Panc1 (cell line): ENCODE measurements at places on chromosomes 5 and 9.

GRCh38 chr5:91690921-91691320 is 307.8 kb upstream of the ARRDC3 start:
- DNase-seq: no peak

DNA sequence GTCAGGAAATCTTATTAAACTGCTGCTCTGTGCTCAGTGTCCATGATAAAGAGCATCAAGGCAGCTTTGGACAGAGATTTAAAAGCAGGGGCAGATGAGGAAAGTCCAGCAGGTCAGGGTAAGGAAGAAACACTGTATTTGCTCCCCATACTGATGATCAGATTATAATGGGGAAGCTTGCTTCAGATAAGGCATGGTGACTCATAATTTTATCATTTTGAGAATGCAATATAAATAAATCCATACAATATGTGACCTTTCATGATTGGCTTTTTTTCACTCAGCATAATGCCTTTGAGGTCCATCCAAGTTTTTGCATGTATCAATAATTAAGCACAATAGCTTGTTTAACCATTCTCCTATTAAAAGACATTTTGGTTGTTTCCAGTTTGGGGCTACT is 48.1 kb upstream of the LHFPL2 start:
- DNase-seq: no peak

GRCh38 chr9:91775708-91776028 is 174.4 kb downstream of the ROR2 start:
- DNase-seq: no peak

DNA sequence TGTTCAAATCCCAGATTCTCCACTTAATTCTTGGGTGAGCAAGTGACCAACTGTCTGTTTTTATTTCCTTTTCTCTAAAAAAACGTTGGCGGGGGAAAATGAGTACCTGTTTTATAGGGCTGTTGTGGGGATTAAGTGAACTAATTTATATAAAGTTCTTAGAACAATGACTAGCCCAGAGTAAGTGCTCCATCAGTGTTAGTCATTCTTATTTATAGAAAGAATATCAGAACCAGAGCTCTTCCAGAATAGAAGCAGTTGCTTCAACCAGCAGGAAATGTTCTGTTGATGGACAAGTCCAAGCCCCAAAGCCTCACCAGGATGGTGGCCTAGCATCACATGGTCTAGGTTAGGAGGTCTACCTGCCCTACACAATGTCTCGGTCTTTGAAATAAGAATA is 379.2 kb downstream of the ACTL7B start:
- no peak for DNase-seq

- DNase-seq: no peak
Observed at GRCh38 chr5:10567781-10568321, 4.0 kb downstream of the ANKRD33B start.

DNA sequence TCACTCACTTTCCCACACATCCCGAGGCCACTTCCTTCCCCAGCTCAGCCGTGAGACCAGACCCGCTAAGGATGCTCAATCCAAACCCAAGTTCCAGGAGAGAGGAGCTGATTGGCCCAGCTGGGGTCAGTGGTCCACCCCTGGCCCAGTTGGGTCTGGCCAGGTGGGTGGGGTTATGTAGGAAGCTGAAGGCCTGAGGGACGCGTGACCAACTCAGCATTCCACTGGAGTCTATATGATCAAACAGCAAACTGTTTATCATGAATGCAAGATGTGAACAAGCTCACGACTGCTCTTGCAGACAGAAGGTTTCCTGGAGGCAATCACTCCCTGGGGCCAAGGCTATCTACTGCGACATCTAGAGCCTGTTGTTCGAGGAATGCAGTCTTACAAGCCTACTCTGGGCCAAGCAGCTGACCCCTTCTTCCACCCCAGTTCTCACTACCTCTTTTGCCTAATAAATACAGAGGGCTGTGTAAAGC is 4.9 kb upstream of the RAPGEF1 start:
- DNase-seq: no peak

GRCh38 chr5:133408322-133408721 is 204.0 kb downstream of the FSTL4 start:
- DNase-seq: no peak

- DNase-seq: no peak
Observed at GRCh38 chr5:113524927-113525326, 11.4 kb downstream of the YTHDC2 start.

DNA sequence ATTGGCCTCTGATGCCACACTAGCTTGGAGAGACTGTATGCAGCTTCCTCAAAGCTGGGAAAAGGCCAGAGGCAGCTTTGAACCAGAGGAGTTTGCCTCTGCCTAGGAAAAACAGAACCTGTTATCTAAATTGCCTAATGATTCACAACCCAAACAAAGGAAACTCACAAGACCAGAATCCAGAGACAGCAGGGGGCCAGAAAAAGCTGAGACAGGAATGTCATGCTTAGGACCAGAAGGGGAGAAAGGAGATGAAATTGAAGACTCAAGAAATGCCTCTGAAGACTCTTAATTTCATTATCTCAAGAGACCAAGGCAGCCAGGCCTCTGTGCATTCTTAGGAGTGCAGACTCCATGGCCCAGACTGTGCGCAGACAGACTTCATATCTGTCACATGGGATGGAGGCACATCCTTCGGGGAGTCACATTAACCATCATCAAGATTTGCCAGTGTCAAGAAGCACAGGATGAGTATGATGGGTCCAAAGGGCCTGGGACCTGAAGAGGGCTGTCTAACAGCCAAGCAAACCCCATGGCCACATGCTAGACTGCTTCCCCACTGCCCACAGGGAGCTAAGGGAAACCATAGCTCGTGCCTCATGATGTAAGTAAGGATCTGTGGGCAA is 57.3 kb downstream of the ARSB start:
- DNase-seq: peak; percentile 17

DNA sequence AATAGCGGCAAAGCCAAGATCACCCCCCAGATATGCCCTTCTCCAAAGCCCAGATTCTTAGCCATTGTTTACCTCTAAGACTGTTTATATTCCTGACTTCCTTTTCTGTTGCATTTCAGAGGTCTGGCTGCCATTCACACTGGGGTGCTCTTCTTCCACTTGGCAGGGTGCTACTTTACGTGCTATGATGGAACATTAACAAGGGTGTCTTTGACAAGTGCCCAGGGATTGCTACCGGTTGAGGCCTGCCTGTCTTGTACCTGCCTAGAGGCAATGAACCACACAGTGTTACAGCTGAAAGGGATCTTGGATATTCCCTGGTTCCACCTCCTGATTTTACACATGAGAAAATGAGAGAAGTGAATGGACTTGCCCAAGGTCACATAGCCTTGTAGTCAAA is 352.1 kb upstream of the KIF2A start:
- DNase-seq: no peak

DNA sequence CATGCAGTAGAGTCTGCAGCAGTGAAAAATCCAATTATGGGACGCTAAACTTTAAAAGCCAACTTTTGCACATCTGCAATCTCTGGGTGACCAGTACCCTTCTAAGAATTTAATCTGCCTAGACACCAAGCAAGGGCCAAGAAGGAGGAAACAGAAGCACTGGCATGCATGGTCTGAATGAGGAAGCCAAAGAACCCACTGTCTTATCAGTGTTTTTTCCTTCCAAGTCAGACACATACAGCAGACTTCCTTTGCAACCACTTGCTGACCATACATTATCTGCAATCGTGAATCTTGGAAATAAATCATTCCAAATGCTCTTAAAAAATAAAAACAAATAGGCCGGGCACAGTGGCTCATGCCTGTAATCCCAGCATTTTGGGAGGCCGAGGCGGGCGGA is 65.9 kb downstream of the DEPDC1B start:
- no peak for DNase-seq

- no peak for DNase-seq
Observed at GRCh38 chr9:93130861-93131481, 3.1 kb downstream of the NINJ1 start.

GRCh38 chr5:56282216-56282615 is 49.1 kb upstream of the ANKRD55 start:
- no peak for DNase-seq

DNA sequence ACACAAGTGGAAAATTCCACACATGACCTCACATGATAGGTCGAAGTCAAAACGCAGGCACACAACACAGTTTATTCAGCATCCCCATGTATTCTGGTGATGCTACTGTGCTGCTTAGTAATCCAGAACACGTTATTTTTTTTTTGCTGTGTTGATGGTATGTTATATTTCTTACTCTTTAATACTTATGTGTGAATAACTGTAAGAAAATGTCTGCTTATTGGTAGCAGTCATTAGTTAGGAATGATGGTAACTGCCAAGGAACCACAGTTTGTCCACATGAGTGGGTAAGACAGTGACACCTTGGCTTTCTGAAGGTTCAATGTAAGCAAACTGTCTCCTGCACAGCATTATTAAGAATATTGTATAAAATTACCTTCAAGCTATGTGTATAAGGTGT is 107.7 kb upstream of the DAPK1 start:
- no peak for DNase-seq

DNA sequence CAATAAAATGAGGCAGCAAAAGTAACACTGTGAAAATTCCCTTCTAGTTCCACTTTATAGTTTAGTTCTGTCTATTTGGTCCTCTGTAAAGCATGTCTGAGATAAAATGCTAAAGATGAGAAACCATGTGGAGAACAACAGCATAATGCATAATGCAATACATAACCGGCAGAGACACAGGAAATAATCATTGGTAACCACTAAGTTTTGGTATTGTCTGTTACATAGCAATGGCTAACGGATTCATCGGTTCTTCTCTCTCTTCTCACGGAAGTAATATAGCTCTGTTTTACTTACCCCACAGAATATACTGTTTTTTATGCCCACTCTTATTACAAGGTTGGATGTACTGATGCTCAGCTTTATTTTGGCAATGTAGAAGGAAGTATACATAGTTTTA is 158.9 kb downstream of the FAM174A start:
- no peak for DNase-seq

- DNase-seq: no peak
Observed at GRCh38 chr9:105662184-105663104, at the start of gene TAL2. TAL2 (plus strand) TSS chr9:105662457; CDS start chr9:105662497, 40 bp downstream.

GRCh38 chr9:120946259-120946658 is 19.7 kb upstream of the TRAF1 start:
- DNase-seq: no peak

DNA sequence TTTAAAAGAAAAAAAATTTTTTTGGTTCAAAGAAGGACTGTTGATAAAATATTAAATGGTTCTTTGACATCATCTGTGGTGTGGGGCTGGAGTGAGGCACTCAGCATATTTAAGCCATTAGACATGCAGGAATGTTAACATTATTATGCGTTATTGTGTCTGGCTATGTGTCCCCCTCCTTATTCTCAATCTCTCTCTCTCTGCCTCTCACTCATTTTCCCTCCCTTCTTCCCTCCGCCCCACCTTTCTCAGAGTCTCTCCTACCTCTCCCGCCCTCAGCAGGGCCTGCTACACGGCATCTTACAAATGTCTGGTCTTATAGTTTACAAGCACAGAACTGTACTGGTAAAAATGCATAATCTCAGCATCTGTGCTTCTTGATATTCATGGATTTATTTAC is 287.8 kb upstream of the TMEM161B start:
- DNase-seq: no peak

- DNase-seq: no peak
Observed at GRCh38 chr9:128523199-128523925, 18.8 kb downstream of the GLE1 start.

GRCh38 chr5:67208403-67208802 is 11.8 kb upstream of the CD180 start:
- no peak for DNase-seq

DNA sequence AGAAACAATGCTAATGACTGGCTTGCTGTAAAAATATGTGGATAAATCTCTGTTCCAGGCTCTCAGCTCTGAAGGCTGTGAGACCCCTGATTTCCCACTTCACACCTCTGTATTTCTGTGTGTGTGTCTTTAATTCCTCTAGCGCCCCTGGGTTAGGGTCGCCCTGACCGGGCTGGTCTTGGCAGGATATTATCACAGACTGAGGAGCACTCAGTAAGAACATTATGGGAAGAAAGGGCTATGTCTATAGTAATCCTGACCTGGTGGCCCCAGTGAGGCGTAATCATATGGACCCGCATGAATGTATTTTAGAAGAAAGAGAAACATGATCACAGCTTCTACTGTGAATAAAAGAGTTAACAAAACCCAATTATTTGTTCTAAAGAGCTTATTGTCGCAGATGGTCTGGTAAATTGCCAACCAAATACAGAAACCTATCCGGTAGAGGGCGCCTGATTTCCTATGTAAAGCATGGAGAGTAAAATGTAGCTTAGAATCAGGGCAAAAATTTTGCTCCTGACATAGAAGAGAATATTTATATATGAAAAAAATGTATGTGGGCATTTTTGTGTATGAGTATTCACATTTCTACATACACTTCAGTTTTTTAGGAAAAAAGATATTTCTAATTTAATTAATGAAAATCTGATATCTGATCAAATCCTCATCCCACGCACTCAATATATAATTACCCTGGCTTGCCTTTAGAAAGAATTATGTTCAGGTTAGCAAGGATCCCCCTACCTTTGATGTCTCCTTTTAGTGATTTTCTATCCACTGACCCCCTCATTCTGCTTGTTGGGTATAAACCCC is 5.8 kb upstream of the IFNA1 start:
- no peak for DNase-seq

- DNase-seq: no peak
Observed at GRCh38 chr5:24623624-24624023, 21.2 kb downstream of the CDH10 start.

DNA sequence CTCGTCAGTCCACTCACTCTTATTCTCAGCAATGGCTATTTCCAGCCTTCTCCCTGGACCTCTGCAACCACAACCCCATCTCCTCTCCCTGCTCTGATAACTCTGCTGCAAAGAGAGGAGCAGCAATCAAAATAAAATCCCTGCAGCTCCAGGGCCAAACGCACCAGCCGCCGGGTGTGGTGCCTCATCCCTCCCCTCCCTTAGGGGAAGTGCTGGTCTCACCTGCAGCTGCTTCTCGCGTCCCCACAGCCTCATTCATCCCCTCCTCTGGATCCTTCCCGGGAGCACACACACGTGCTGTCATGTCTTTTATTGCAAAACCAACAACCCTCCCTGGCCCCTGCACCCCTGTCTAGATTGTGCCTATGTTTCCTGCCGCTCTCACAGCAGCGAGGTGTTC is 77.8 kb downstream of the TENT4A start:
- DNase-seq: no peak

DNA sequence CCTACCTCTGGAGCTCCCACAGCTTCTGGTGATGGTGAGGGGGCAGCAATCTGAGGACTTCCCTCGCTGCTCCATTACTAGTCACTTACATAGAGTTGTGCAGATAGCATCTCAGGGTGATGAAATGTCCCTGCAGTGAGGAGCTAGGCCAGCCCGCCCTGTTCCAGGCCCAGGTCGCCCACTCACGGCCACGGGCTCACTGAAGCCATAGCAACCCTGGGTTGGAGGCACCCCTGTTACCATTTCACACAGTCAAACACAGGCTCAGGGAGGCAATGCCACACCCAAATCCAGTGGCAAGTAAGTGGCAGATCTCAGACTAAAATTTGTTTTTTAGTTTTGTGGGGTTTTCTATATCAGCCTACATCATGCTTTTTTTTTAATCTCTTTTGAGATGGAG is 19.6 kb downstream of the SH2D3C start:
- DNase-seq: no peak

GRCh38 chr9:38301376-38302106 is 91.0 kb upstream of the ALDH1B1 start:
- DNase-seq: no peak
